ENCODE measurements at places on chromosomes 3 and 15.
A peak's percentile ranks its signal among the peaks of the same experiment; 100 is the strongest.

DNA sequence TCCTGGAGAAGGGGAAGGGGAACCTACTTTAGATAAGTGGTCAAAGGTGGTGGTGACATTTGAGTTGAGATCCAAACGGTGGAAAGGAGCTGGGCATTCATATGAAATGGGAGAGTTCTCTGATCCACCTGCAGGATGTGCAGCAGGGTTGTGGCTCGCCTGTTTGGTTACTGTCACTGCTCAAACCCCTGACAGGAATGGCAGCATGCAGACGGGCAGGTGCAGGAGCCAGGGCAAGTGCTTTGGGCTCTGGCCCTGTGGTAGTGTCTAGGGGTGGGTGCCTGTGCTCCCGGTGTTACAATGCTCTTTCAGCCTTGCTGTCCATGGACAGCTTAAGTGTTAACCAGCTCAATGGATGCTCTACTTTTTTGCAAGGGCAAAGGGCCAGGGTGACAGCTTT lies 18.5 kb downstream of the PAQR9 start:
- peaks cover 24% of the 10 kb centered on the region for H3K4me1 ChIP-seq
- DNase-seq, result no peak
- H3K27me3 ChIP-seq, result no peaks in the 10 kb centered on the region
- no peaks in the 10 kb centered on the region for H3K36me3 ChIP-seq

- no peak overlapping the region for H3K4me3 ChIP-seq
- H3K36me3 ChIP-seq, result no peaks in the 10 kb centered on the region
- DNase-seq, result no peak
- peaks cover 12% of the 10 kb centered on the region for H3K4me1 ChIP-seq
Measured at GRCh38 chr3:183401678-183402077, 26.7 kb downstream of the MCF2L2 start.

DNA sequence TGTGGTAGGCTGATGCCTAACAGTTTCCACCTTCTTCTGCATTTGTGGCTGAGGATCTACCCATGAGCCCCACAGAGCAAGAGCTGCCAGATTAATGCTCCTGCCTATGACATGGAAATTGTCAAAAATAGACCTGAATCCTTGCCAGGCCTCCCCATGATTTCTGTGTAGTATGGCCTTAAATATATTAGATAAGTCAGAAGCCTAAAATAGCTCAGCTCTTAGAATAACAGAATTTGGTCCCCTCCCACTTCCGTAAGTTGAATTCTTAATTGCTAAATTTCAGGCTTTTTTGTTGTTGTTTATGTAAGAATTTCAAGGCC lies 129.0 kb downstream of the SERPINI1 start:
- H3K36me3 ChIP-seq, result peaks cover 2% of the 10 kb centered on the region
- no peak for DNase-seq
- H3K4me1 ChIP-seq, result peaks cover 19% of the 10 kb centered on the region
- H3K4me3 ChIP-seq, result no peak overlapping the region
- H3K27ac ChIP-seq, result no peak overlapping the region
- peaks cover 10% of the 10 kb centered on the region for H3K27me3 ChIP-seq

DNA sequence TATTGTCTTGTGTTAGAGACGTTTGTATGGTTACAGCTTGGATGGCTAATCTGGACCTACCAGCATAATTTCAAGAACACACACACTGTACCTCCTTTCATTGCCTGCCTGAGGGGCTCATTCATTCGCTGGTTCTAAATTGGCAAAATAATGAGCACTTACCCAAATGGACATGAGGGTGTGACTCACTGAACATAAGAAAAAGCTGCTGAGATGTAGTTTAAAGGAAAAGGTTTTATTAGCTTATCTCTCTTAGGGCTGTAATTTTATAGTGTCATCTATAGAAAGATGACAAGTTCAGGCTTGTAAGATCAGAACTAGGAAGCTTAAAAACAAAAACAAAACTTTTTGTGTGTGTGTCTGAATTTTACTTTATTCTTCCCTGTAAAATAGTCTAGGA lies 120.7 kb upstream of the WNT7A start:
- H3K4me1 ChIP-seq, result peaks cover 5% of the 10 kb centered on the region
- no peak overlapping the region for H3K27ac ChIP-seq
- no peaks in the 10 kb centered on the region for H3K27me3 ChIP-seq
- no peak overlapping the region for H3K4me3 ChIP-seq

GRCh38 chr15:40872791-40873693 lies 992 bp downstream of the RHOV start:
- no peak for DNase-seq
- no peaks in the 10 kb centered on the region for H3K36me3 ChIP-seq
- H3K4me1 ChIP-seq, result peaks cover 18% of the 10 kb centered on the region
- H3K4me3 ChIP-seq, result peak overlapping the region; percentile 70
- peaks cover 16% of the 10 kb centered on the region for H3K27me3 ChIP-seq

DNA sequence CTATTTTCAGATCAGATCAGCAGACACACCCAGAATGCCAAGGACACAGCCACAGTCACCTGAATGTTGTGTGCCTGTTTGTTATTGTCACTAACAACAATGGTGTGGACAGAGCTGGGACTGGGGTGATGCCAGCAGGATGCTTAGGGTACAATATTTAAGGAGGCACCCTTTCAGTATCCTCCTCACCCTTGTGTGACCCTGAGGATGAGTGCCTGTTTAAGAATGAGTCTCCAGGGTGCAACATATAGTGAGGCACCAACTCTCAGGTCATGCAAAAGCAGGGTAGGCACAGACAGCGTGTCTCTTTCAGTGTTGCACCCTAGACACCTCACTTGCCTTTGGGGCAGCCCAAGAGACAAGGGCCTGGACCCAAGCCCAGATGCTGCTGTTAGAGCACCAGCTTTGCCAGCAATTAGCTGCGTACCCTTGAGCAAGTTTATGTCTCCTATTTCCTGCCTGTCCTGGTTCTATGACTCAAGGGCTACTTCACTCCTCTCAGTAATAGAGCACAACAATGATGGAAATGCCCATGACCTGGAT lies 122.6 kb downstream of the AQP9 start:
- no peak for DNase-seq
- peaks cover 32% of the 10 kb centered on the region for H3K4me1 ChIP-seq
- peaks cover 8% of the 10 kb centered on the region for H3K27me3 ChIP-seq
- no peak overlapping the region for H3K27ac ChIP-seq

GRCh38 chr3:108453565-108453964 lies 56.8 kb downstream of the MYH15 start:
- peaks cover 3% of the 10 kb centered on the region for H3K4me1 ChIP-seq
- H3K27me3 ChIP-seq, result no peaks in the 10 kb centered on the region
- no peak overlapping the region for H3K4me3 ChIP-seq
- H3K27ac ChIP-seq, result no peak overlapping the region

DNA sequence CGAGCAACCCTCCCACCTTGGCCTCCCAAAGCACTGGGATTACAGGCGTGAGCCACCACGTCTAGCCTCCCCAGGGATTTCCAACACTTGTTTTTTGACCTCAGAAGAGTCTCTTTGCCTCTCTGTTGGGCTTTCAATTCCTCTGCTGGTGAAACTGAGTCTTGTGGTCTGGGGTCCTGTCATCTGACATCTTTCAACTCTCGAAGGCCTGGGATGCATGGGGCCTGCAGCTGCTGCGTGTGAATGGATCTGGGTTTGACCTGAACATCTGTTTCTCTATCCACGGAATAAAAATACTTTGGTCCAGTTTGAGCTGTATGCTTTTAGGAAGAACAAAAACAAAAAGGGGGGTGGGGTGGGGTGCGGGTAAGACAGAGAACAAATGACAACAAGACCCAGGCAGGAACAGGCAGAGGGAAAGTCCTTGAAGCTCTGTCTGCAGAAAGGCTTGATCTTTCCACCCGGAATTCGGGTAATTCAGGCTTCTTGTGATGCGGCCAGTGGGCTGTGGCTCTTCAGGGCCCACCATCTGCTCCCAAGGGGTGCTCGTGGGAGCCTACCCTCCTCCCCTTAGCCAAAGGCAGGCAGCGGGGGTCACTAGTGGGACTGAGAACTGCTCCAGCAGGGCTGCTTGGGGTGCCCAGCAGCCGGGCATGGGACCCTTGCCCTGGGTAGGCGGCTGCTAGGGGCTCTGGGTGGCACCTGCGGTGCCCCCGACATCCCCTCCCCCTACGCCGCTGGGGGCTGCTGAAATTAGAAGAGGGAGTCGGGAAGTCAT lies 71.5 kb downstream of the SLC12A8 start:
- H3K27me3 ChIP-seq, result peaks cover 12% of the 10 kb centered on the region
- peak overlapping the region; percentile 51 for H3K4me3 ChIP-seq
- no peak overlapping the region for H3K27ac ChIP-seq
- no peaks in the 10 kb centered on the region for H3K36me3 ChIP-seq
- peaks cover 25% of the 10 kb centered on the region for H3K4me1 ChIP-seq

GRCh38 chr15:90423801-90424319 lies 35.8 kb downstream of the IQGAP1 start:
- H3K4me3 ChIP-seq, result no peak overlapping the region
- DNase-seq, result no peak
- H3K4me1 ChIP-seq, result peaks cover 54% of the 10 kb centered on the region

DNA sequence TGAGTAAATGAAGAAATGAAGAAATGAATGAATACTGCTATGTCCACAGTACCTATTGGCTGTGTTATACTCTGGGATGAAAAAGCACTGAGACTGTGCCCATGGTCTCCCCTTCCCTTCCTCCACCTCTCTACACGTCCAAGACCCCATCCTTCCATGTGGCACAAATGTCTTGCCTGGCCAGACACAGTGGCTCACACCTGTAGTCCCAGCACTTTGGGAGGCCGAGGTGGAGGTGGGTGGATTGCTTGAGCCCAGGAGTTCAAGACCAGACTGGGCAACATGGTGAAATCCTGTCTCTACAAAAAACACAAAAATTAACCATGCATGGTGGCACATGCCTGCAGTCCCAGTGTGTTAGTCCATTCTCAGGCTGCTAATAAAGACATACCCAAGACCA lies 200.1 kb downstream of the FAM43A start:
- H3K4me3 ChIP-seq, result no peak overlapping the region
- H3K27me3 ChIP-seq, result no peaks in the 10 kb centered on the region
- no peak for DNase-seq
- H3K27ac ChIP-seq, result no peak overlapping the region

GRCh38 chr15:98421419-98422129 lies 226.8 kb upstream of the IGF1R start:
- no peak overlapping the region for H3K27ac ChIP-seq
- peak overlapping the region; percentile 26 for H3K4me3 ChIP-seq
- no peaks in the 10 kb centered on the region for H3K36me3 ChIP-seq
- peak; percentile 75 for DNase-seq
- H3K4me1 ChIP-seq, result peaks cover 4% of the 10 kb centered on the region
- peaks cover 90% of the 10 kb centered on the region for H3K27me3 ChIP-seq

- DNase-seq, result no peak
- peaks cover 7% of the 10 kb centered on the region for H3K4me1 ChIP-seq
- H3K27me3 ChIP-seq, result peaks cover 3% of the 10 kb centered on the region
- no peak overlapping the region for H3K27ac ChIP-seq
- no peak overlapping the region for H3K4me3 ChIP-seq
Measured at GRCh38 chr3:102415553-102415952, 19.3 kb upstream of the ZPLD1 start.

DNA sequence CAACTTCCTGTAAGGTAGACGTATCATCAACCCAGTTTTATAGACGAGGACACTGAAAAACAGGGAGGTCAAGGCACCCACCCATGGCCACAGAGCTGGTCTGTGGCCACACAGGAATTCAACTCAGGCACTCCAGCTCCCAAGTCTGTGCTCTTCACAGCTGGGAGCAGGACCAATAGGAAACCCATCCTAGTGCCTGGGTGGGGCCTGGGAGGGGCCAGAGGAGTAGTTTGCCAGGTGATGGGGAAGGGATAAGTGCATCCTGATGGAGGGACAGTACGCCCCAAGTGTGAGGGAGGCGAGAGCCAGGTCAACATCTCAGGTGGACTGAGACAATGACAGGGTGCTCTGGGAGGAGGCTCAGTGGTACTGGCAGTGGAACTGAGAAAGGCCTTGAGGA lies 22.0 kb downstream of the KIF9 start:
- H3K4me3 ChIP-seq, result no peak overlapping the region
- DNase-seq, result no peak
- peaks cover 5% of the 10 kb centered on the region for H3K4me1 ChIP-seq
- peak overlapping the region; percentile 8 for H3K27ac ChIP-seq
- H3K27me3 ChIP-seq, result no peaks in the 10 kb centered on the region

GRCh38 chr3:167361948-167362347 lies 18.1 kb downstream of the ZBBX start:
- no peak for DNase-seq
- no peaks in the 10 kb centered on the region for H3K27me3 ChIP-seq
- no peak overlapping the region for H3K4me3 ChIP-seq

DNA sequence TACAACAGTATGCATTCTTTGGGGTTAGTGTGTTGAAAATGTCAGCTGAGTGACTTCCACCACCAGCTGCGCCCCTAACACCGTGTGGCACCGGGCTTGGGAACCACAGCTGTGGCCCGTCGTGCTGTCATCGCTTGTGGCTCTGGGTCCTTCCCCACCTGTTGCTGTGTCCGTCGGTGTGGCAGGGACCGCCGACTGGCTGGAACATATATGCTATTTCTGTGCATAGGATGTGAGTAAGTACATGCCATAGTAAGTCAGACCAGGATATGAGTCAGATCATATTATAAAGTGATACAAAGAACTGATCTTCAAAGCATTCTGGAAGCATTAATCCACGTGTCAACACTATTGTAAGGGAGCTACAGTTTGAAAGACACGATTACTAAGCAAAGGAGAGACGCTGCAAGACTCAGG lies 31.9 kb downstream of the EHD4 start:
- no peak for DNase-seq
- no peak overlapping the region for H3K27ac ChIP-seq
- no peaks in the 10 kb centered on the region for H3K27me3 ChIP-seq
- no peak overlapping the region for H3K4me3 ChIP-seq
- peaks cover 42% of the 10 kb centered on the region for H3K4me1 ChIP-seq

GRCh38 chr3:133282236-133282635 lies 117.6 kb upstream of the BFSP2 start:
- H3K36me3 ChIP-seq, result no peaks in the 10 kb centered on the region
- no peak overlapping the region for H3K4me3 ChIP-seq
- H3K27ac ChIP-seq, result no peak overlapping the region
- no peaks in the 10 kb centered on the region for H3K27me3 ChIP-seq
- DNase-seq, result no peak

GRCh38 chr15:48672206-48672605 lies 26.7 kb upstream of the FBN1 start:
- H3K4me1 ChIP-seq, result peaks cover 3% of the 10 kb centered on the region
- no peaks in the 10 kb centered on the region for H3K36me3 ChIP-seq

GRCh38 chr15:75023872-75024636 lies 664 bp downstream of the PPCDC start:
- no peaks in the 10 kb centered on the region for H3K27me3 ChIP-seq
- H3K27ac ChIP-seq, result peak overlapping the region; percentile 96
- peaks cover 3% of the 10 kb centered on the region for H3K36me3 ChIP-seq
- DNase-seq, result no peak

DNA sequence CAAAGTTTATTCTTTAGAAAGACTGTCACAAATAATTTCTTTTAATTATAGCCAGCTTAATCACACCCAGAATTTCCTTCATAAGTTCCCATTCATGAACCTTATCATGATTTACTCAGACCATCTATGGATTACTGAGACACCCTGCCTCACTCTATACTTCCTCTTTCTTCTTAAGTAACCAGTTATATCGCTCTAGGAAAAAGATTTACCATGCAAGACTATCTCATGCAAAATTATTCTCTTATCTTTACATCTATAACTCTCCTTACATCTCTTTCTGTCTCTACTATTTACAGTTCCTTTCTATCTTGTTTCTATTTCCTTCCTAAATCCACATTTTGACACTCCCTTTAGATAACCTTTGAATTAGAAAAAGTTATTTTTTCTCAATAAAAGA lies 316.8 kb downstream of the POLQ start:
- no peaks in the 10 kb centered on the region for H3K4me1 ChIP-seq
- no peak overlapping the region for H3K4me3 ChIP-seq
- no peaks in the 10 kb centered on the region for H3K36me3 ChIP-seq
- DNase-seq, result no peak
